ENCODE measurements at places on chromosomes 11 and 22. TPM values are rescaled to one million over a fixed set of nuclear protein-coding genes. Genes with fewer than 3 reads are reported as not detected.
A peak's percentile ranks its signal among the peaks of the same experiment; 100 is the strongest.

GRCh38 chr11:63549411-63549810, 12.8 kb downstream of the PLAAT4 start:
- DNase-seq, result no peak

DNA sequence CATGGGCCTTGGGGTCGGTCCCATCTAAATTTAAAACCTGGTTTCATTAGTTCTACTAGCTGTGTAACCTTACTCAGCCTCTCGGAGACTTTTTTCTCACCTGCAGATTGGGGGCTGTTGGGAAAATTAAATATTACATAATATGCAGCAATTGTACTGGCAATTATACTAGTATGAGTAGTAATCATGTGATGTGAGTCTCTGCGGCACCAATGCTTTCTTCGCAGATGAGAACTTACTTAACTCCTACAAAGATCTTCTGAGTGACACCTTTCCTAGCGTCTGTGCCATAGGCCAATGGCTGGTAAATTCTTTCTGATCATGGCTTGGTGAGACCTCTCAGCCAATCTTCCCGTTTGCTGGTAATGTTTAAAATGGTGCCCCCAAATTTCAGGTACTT, 391.3 kb downstream of the NXPE2 start:
- DNase-seq, result no peak

GRCh38 chr22:29018293-29019189, 43.1 kb downstream of the C22orf31 start:
- no peak for DNase-seq

GRCh38 chr22:23387827-23388516, 192.1 kb downstream of the IGLL1 start:
- peak; percentile 81 for DNase-seq

- DNase-seq, result no peak
These were observed 27.3 kb upstream of the NFAM1 start for GRCh38 chr22:42459287-42460063.

DNA sequence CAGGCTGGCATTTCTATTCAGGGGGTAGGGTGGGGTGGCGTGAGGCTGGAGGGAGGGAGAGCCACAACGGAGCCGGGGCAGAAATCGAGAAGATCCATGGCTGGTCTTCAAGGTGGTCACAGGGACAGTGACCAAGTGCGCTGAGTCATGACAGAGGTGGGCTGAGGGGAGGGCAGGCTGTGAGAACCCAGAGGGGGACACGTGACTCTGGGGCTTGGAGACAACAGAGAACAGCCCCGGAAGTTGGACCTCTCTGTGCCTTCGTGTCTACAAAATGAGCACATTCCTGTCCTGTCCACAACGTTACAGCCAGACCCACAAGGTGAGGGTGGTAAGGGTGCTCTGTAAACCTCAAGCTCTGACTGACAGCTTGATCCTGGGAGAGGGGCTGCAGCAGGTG, 35.1 kb upstream of the ARFGAP3 start:
- no peak for DNase-seq

SYT13 gene
- total RNA-seq, result not detected
